Adipocyte (in vitro differentiated cells): ENCODE measurements at places on chromosomes 5 and 9.

- peak; percentile 91 for DNase-seq
Observed at GRCh38 chr5:116454417-116454927, 120.2 kb downstream of the SEMA6A start.

DNA sequence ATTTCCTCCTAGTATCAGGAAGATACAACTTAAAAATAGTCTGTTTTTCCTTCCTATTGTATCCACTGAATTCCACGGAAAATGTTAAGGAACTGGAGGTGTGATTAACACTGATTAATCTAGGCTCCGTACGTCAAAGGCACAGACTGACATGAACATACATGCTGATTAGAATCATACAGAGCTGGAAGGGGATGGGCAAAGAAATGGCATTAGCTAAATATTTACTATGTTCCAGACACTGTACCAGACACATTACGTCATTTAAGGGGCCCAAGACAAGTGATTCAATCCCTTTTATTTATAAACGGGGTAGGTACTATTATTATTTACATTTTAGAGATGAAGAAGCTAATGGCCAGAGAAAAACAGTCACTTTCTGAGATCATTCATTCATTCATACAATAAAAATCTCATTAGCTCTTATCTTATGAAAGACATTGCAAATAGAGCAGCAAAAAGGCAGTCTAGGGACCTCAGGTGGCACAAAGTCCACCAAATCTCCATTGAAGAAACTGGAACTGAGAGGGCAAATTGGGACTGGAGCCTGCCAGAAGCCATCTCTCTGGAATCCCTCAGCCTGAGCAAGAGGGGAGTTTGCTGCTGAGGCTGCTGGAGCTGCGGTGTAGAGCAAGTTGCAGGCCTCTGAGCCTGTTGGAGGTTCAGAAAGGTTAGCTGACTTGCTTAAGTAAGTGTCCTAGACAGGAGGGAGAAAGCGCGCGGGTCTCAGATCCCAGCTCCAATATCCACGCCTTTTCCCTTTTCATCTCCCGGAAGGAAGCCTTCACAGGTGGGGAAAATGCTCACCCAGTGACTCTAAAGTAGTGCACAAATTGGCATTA is 1.6 kb upstream of the TGFBR1 start:
- DNase-seq = peak; percentile 24

DNA sequence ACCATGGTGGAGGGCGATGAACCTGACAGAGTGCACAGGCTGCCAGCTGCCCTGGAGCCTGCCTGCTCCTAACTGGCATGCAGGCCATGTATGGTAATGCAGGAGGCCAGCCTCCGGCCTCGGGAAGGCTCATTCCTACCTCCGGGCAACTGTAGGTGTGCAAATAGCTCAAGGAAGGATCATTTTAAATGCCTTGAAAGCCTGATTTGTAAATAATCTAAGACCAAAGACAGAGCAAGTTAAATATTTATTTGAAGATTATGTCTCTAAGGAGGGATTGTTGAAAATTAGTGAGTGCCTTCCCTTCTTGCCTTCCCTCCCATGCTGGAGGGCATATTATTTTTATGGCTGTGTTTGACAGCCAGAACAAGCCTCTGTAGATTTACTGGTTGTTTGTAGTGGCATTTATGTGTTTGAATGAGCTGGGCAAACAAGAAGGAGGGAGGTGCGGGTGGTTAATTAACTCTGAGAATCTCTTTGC is 285.7 kb upstream of the TUT7 start:
- DNase-seq = no peak

GRCh38 chr9:74570879-74571512 is 73.9 kb downstream of the RORB start:
- peak; percentile 77 for DNase-seq

DNA sequence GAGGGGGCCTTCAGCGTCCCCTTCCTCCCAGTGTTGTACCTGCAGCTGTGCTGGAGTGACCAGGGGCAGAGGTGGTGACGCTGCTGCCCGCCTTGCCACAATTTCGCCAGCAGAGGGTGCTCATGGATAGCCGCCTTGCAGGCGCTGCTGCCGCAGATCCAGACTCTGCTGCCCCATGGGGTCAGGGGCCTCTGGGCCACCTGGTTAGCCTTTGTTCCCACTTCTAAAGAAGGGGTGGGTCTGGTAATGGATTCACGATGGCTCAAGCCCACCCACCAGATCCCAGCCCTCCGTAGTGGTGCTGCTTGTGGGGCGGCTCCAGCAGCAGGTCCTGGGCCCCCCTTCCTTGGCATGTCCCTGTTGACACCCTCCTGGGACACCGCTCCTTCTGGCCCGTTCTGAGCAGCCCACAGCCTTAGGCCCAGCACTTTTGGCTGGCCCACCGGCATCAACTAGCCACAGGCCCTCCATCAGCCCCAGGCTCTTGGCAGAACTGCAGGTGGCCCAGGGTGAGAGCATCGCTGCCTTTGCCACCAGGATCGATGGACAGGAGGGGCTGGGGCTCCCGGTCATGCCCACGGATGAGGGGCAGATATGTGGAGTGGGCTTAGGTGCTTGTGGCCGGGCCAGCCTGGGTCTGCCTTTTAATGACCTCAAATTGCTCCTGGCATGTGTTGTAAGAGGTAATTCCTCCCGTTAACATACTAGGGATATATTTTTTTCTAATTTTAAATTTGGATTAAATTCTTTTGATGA is 57.2 kb downstream of the COL5A1 start:
- DNase-seq = peak; percentile 46

GRCh38 chr9:5185220-5185840 is at the start of gene INSL6:
TSS of gene INSL6 (minus strand) at chr9:5185639. CDS start at chr9:5185602, 37 bp downstream.
- no peak for DNase-seq

GRCh38 chr9:29312327-29312726 is 1739.0 kb upstream of the C9orf72 start:
- DNase-seq = no peak

DNA sequence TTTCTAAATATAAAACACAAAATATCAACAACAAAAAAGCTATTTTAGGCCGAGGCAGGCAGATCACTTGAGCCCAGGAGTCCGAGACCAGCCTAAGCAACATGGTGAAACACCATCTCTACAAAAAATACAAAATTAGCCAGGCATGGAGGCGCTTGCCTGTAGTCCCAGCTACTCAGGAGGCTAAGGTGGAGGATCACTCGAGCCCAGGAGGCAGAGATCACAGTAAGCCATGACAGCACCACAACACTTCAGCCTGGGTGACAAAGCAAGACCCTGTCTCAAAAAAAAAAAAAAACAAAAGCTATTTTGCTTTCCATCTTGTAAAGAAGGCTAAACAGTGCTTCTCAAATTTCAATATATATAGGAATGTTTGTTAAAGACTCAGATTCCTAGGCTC is 11.3 kb downstream of the C5orf15 start:
- no peak for DNase-seq

GRCh38 chr5:125715216-125715615 is 708.0 kb upstream of the GRAMD2B start:
- DNase-seq = no peak

DNA sequence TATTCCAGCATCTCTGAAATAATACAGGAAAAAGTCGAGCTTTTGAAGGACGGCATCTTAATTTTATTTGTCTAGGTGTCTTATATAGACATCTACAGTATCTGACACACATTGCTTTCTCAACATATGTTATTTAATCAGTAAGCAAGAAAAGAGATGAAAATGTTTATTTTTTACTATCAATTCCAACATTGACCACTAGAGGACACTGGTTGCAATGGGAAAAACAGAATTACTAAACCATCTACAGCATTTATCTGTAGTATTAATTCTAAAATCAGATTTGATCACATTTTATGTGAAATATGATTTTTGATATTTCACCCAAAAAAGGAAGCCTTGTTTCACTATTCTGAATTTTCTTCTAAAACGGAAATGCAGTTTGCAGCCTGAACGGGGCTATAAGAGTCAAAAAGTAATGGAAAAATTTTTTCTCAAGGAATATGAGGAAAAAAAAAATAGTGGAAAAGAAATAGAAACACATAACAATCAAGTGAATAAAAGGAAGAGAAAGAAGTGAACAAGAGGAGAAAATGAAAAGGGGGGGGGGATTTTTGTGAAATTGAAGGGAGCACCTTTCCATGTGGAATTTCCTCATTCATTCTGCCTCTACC is 98.6 kb downstream of the OSTF1 start:
- DNase-seq = peak; percentile 68

DNA sequence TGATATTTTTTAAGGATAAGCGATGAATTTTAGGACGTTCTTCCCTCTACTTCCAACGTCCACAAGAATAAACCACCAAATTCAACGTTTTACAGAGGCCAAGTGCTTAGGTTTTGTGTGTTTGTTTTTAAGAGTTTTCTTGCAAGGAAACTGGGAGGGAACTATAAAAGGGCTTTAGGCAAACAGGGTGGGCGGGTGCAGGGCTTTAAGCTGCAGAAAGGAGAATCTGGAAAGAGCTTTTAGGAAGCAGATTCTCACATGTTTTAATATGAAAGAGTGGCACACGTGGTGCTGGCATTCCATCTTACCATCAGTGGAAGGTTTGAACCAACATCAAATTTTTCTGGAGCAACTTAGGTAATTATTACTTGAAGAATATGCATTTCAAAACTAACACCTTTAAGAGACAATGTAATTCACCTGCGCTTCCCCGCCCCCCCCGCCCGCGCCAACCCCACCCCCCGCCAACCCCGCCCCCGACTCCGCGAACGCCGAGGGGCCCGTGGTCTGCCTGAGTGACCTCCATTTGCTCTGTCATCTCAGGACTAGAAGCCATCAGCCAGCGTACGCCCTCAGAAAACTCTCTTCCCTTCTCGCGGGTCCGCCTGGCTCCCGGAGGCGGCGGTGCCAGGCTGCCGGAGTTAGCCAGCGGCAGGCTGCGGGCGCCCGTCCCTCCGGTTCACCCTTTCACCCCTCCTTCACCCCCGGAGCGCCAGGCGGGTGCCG is 911 bp upstream of the PIK3R1 start:
- peak; percentile 55 for DNase-seq

- DNase-seq = no peak
Observed at GRCh38 chr5:35172533-35172932, 57.8 kb downstream of the PRLR start.

DNA sequence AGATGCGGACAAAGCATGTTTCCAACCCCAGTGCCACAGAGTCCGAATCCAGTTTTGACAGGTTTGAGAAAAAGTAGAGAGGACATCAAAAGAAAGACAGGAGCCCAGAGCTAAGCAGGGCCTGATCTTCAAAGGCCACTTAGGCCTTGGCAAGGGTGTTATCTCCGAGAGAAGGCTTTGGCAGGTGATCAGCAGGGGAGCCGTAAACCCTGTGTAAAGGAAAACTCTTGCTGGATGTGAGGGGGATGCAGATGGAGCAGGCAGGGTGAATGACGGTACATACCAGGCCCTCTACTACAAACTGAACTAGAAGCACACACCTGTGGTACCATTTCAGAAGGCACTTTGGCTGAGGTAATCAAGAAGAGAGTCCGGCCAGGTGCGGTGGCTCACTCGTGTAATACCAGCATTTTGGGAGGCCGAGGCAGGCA is 1.4 kb upstream of the HNRNPH1 start:
- DNase-seq = no peak

DNA sequence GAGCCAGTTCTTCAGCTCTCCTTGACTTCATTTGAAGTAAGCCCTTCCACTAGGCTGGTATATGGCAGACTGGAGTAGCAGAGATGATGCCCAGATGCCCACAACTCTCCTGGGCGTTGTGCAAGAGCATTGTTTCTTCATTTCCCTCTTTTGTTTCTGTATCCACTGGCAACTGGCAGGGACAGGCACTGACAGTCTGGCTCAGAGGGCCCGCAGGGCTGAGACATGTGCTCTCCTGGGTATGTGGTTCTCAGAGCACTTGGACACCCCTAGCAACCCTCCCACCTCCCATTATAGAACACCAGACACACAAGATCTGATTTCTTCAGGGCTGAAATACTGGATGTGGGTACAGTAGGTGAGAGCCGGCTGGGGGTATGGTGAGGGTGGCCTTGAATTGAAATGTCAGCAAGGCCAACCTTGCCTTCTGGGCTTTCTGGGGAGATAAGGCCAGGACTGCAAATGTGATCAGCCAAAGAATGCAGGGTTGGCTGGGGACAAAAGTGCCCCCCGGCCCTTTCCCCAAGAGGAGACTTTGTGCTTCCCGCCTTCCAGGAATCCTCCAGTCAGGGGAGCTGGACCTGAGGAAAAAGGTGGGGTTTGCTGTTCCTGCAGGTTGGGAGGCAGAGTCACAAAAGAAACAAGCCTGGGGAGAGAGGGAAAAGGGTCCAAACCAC is 28.6 kb upstream of the CTNNA1 start:
- peak; percentile 76 for DNase-seq

DNA sequence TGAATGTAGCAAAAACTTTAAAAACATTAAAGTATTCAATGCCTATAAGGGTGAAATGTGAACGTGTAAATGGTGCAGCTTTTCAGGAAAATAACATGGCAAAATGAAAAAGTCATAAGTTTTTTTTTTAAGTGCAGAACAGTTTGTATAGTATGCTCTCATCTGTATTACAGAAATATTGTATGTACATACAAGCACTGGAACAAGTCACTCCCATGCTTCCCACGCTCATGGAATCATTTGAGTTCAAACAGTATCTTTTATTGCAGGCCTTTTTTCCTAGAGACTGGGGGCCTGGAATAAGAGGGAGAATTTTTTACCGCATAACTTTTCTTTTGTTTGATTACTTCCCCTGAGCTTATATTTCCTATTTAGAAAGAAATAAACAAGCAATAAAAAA is 94.1 kb downstream of the SSBP2 start:
- no peak for DNase-seq
